Diencephalon (tissue), 1 donor: ENCODE measurements at places on chromosomes 11 and 22. TPM values are rescaled to one million over a fixed set of nuclear protein-coding genes. Genes with fewer than 3 reads are reported as not detected.

IGLL1 gene
- total RNA-seq: not detected

OTOG gene
- total RNA-seq: 0.23 TPM

RBMXL2 gene
- not detected for total RNA-seq

C1QTNF5 gene
- total RNA-seq: 6.0 TPM

ENTHD1 gene
- total RNA-seq: not detected
